ENCODE measurements at places on chromosomes 3 and 15.

GRCh38 chr15:62782071-62782841, 260.3 kb upstream of the TPM1 start:
- no peak for DNase-seq

GRCh38 chr15:74201710-74202420, 722 bp downstream of the STRA6 start:
- DNase-seq = no peak

DNA sequence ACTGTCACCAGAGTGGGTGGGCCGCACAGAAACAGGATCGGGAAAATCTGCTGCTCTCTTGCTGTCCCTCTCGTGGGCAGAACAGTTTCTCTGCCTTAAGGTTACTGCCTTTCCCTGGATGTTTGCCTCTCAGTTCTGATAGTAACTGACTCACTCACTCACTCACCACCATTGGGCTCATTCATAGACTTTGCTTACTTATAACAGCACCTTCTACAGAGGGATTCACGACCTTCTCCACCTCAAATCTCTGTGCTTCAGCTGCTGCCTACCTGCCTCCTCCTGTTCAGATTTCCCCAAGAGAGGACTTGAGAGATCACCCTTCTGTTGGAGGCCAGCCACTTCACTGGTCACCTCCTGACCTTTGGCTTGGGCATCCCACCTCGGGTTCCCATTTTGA, 147.7 kb upstream of the ICE2 start:
- no peak for DNase-seq

DNA sequence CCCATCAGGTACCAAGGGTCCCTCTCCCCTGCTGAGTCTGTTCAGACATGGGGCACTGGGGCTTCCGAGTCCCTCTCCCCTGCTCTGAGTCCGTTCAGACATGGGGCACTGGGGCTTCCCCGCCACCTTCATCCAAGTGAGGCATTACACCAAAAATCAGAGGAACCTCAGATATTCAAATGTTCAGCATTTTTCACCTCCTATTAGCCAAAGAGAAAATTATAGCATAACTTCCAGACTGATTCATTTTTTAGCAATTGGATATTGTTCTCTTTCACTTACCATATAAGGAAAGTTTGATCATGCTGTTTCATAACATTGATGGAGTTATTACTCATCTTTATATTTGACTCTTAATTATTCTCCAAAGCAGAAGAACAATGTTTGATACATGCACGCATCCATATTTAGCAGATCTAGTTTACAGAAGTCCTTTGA, 213.9 kb downstream of the MTHFS start:
- no peak for DNase-seq

- no peak for DNase-seq
Observed at GRCh38 chr3:21729331-21729730, 21.7 kb downstream of the ZNF385D start.

GRCh38 chr3:151979906-151980305, 106.5 kb downstream of the SUCNR1 start:
- no peak for DNase-seq

DNA sequence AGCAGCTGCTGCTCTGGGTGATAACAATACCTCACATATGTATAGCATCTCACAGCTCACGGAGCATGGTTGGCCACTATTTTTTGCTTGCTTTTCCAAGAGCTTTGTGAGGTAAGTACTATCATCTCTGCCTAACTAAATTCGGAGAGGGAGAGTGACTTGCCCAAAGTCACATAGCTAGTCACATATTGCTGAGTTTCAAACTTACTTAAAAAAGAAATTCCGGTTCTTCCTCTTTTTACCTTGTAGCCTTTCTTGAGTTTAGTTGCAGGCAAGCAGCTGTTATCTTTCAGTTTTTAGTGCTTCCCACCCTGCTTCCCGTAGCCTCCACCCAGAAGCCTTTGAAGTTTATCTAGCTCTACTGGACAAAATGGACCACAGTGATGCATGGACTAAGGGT, 309.2 kb downstream of the PDCD6IP start:
- no peak for DNase-seq

DNA sequence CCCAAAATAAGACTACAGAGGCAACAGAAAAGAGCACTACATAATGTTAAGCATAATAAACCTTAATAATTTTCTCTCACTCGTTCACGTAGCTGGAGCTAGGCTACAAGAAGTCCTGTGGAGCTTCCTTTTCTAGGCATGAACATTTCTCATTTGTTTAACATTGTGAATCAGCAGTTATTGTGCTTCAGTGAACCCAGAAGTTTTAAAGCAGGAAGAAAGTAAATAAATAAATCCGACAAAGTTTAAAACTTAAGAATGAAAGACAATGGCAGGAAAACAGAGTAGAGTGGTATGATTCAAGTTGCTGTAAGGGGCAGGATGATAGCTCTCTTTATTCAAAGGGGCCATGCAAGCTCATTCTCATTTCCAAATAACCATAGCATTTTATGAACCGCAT, 191.8 kb downstream of the LSAMP start:
- DNase-seq = no peak

GRCh38 chr3:112489674-112490479, 9.4 kb downstream of the BTLA start:
- DNase-seq = no peak
